Activated CD8-positive, alpha-beta memory T cell treated with anti-CD3 and anti-CD28 coated beads for 1 hour (primary cell): ENCODE measurements at places on chromosomes 1 and 21.

DNA sequence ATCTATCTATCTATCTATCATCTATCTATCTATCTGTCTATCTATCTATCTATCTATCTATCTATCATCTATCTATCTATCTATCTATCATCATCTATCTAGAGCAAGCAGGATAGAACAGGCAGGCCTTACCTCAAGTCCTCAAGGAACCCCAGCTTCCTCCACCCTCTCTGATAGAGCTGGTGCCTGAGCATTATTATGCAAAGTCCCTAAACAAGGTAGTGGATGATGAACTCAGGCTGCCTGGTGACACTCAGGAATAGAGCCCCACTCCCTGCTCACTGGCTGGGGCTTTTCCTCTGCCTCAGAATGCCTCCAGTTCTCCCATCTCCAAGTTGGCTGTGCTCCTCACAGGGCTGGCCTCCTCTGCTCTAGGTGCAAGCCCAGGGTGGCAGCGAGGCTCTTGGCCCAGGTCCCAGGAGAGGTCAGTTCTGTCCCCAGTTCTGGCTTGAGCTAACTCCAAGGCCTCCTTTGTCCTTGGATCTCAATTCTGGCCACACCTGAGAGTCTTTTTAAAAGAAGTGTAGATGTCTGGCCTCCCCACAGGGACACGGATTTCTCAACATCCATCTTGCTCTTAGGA, 60.2 kb downstream of the PCP4 start:
- DNase-seq, result no peak

GRCh38 chr1:99327357-99327756, 63.1 kb downstream of the PLPPR4 start:
- no peak for DNase-seq

GRCh38 chr1:109625176-109625575, 5.5 kb downstream of the AMPD2 start:
- DNase-seq, result no peak

DNA sequence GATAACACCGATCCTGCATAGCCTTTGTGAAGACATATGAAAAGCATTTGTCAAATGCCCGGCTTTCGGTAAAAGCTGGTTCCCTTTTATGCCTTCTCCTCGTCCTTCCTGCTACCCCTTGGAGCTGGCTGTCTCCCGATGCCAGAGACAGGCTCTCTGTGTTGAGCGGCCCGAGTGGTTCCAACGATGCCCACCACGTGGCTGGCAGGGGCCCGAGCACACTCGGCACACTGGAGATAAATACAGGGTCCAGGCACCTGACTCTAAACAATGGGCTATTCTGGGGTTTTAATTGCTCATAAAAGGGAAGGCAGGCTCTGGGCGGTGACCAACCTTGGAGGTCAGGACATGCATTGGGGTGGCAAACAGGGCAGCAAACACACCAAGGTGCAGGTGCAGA, 207.1 kb downstream of the HIVEP3 start:
- no peak for DNase-seq

DNA sequence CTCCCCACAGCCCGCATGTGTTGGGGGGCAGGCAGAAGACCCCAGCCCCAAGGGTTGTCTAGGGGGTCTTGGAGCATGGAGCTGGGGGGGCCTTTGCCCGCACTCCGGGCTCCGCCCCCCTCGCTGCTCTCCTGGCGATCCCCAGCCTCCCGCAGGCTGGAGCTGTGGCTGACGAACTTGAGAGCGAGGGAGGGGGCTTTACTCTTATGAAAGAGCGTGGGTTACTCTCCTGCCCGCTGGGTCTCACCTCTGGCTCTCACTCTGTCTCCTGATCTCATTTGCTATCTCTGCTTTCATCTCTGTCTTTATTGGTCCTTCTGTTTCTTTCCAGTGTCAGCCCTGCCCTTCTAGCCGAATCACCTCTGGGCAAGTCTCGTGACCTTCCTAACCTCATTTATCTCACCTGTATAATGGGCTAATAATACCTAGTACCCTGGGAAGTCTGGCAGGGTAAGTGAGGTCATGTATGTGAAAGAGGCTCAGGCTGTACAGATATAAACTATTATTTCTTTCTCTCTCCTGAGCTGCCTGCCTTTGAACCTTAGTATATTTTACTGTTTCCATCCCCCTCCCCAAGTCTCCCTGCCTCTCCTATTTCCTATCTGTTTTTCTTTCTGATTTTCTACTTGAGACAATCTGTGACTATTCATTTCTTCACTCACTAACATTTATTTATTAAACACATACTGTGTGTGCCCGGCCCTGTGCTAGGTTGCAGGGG, 731 bp downstream of the EFNA4 start:
- no peak for DNase-seq

- no peak for DNase-seq
These were observed 218.4 kb downstream of the HLX start for GRCh38 chr1:221097479-221098281.

DNA sequence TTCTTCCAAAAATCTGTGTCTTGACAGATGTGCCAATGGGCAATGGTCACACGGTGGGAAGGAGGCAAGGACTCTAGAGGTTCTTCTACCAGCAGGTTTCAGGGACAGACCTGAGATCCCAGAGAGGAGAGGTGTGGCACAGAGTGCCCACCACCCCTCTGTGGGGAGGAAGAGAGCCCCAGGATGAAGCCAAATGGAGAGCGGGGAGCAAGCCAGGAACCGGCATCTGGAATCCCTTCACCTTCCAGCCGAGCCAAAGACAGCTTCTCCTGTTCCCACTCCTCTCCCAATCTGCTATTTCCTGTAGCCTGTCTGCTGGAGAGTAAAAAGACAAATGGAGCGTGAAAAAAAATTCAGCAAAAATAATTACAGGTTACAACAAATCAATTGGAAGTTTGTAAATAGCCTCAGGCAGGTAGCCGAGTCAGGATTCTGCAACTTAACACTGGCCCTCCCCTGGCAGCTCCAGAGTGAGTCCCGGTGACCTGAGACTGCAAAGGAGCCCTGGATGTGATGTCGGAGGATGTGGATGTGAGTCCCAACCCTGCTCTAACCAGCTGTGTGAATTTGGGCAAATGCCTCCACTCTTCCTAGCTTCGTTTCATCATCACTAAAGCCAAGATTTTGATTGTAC, 45.4 kb upstream of the LRRN2 start:
- no peak for DNase-seq

DNA sequence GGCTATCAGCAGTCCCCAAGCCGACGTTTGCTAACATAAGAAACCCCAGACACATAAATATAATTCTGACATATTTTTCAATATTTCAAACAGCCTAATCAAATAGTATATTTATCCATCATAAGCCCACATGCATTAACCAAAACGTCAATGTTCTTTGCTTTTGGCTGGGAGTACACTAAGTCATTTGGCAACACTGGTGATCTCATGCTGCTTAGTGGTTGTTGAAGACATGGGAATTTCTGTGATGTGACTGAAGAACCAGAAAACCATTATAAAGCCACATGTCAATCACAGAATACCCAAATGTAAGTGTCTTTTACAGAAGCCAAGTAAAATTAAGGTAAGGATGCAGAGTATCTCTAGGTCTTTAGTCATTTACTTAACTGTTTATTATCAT, 57.6 kb downstream of the PLPPR5 start:
- no peak for DNase-seq

- DNase-seq, result no peak
These were observed 62.1 kb downstream of the PIK3R3 start for GRCh38 chr1:46070164-46070814.

DNA sequence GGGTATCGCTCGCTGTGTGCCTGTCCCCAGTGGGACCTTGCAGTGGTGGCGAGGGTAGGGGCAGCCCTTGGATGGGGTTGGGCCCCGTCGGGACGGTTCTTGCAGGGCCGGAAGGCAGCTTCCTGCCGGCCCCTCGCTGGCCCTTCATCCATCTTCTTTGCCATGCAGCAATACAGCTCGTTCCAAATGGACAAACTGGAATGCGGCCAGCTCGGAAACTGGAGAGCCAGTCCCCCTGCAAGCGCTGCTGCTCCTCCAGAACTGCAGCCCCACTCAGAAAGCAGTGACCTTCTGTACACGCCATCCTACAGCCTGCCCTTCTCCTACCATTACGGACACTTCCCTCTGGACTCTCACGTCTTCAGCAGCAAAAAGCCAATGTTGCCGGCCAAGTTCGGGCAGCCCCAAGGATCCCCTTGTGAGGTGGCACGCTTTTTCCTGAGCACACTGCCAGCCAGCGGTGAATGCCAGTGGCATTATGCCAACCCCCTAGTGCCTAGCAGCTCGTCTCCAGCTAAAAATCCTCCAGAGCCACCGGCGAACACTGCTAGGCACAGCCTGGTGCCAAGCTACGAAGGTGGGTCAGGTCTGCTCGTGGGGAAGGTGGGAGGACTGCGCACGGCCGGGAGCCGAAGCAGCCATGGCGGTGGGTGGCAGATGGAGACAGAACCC, 45.8 kb downstream of the SIM2 start:
- no peak for DNase-seq

GRCh38 chr21:23016617-23017016, 2018.4 kb downstream of the NCAM2 start:
- no peak for DNase-seq

GRCh38 chr1:16921391-16922185, at the start of gene CROCC:
CROCC (plus strand) TSS chr1:16921931; CDS start chr1:16922019, 88 bp downstream.
- DNase-seq, result no peak

DNA sequence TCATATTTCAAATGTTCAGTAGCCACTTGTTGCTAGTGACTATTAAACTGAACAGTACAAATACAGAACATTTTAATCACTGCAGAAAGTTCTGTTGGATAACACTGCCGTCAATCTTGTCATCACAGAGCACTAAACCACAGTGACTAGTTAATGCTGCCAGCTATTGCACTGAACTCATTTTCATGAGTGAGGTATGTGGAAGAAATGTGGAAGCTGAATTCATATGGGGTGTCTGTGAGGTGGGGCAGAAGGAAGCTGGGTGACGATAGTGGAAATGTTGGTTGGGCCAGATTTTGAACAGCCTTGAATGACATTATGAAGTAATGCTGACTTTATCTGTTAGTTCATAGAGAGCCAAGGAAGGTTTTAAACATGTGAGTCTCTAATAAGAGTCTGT, 49.6 kb downstream of the OSBPL9 start:
- no peak for DNase-seq

- DNase-seq, result no peak
These were observed 361.7 kb upstream of the SGIP1 start for GRCh38 chr1:66172272-66172671.

DNA sequence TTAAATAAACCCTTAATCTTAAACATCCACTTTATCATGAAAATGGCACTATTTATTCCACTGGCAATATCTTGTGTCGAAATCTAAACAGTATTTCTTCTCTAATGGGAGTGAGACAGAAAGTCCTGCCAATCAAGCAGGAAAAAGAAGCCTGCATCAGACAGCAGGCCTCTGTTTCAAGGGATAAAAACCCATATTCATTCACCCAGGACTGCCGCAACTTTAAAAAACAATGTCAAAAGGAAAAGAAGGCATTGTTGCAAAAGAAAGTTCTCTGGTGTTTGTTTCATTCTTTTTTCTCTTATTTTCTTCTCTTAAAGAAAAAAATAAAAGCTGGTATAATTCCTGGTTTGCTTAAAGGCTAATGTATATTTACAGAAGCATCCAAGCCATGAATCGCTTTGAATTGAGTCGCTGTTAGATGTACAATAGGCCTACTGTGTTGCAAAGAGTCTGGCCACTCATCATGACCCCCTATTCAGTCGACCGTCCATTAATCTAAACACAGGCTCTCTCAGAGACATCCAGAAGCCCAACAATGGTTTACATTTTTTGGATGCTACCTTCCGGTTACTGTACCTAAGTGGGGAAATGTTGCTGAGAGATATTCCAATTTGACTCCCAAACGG, 48.7 kb upstream of the ZC3H11B start:
- no peak for DNase-seq

DNA sequence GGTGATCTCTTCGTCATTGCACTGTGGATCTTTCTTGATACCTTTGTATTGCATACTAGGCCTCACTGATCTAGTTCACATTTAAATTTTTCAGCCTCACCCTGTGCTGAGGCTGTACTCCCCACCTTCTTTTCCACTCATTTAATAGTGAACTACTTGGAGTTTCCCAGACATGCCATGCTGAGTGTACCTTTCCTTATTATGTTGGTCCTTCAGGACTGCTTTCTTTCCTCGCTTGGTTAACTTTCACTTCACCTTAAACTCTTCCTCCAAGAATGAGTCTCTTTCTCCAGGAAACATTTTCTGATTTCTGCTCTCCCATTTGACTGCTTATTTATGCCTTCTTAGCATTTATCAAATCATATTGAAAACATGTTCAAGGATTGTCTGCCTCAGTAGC, 20.8 kb downstream of the RNF2 start:
- DNase-seq, result no peak

DNA sequence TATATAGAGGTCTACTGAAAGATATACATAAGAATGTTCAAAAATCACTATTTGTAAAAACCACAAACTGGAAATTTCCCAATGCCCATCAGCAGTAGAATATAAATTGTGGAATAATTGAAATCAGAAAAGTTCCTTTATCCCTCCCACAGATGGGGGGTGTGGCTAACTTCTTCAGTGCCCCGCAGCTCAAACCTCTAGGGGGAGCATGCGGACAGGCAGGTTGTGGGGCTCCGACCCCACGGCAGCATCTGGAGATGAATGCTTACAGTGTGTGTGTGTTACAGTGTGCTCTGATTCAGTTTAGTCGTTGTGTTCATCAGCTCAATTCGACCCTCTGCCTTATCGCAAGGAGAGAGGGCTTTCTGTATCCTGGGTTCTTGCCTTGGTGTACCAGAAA, 262.1 kb upstream of the LRRC7 start:
- DNase-seq, result no peak

DNA sequence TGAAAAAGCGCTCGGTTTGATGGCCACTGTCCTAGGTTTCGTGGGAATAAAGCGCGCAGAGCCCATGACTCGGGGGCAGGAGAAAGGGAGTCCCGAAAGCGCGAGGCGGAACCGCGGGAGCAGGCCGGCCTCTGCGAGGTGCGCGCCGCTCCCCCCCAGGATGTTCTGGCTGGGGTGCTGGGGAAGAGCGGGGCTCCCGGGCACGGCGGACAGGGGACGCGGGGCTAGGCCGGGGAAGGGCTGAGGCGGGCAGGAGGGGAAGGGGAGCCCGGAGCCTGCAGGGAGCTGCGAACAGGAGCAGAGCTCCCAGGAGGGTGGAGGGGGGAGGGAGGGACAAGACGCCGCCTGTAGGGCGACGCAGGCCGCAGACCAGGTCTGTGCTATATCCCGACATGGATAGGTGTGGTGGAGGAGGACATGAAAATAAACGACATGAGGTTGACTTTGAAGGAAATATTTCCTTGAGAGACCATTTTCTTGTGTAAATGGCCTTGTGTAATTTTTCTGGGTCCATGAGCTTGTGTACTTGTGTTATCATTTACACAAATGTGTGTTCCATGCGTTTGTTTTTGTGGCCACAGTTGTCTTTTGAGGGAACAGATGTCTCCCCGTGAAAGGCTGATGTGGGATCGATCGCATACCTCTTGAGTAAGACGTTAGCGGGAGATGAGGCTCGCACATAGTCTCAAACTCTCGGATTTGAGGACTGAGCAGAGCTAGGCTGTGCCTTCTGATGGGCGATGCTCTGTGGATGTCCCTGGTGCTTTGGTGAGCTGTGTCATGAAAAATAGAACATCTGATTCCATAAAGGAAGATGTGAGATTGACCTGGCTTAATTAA, 1.3 kb downstream of the PCNT start:
- DNase-seq, result peak; percentile 8
